Renal cortical epithelial cell (primary cell): ENCODE measurements at places on chromosomes 2 and 18.

DNA sequence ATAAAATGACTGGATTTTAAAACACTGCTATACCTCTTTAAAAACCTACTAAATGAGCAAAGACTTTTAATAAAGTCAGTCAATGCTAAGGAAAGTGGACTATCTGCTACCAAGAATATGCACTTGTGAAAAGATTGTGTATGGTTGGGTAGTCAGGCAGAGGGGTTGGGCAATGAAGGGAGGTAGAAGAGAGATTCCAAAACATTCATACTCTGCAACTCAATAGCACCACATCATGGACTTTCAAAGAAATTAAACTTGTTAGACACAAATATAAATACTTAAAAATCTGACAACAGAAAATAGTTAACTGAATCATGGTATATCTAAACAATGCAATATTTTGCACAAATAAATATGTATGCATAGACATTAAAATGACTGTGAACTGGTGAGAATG, 139.9 kb upstream of the MAPRE2 start:
- DNase-seq = peak; percentile 57

GRCh38 chr2:41598161-41598894, 449.5 kb upstream of the PKDCC start:
- DNase-seq = no peak

DNA sequence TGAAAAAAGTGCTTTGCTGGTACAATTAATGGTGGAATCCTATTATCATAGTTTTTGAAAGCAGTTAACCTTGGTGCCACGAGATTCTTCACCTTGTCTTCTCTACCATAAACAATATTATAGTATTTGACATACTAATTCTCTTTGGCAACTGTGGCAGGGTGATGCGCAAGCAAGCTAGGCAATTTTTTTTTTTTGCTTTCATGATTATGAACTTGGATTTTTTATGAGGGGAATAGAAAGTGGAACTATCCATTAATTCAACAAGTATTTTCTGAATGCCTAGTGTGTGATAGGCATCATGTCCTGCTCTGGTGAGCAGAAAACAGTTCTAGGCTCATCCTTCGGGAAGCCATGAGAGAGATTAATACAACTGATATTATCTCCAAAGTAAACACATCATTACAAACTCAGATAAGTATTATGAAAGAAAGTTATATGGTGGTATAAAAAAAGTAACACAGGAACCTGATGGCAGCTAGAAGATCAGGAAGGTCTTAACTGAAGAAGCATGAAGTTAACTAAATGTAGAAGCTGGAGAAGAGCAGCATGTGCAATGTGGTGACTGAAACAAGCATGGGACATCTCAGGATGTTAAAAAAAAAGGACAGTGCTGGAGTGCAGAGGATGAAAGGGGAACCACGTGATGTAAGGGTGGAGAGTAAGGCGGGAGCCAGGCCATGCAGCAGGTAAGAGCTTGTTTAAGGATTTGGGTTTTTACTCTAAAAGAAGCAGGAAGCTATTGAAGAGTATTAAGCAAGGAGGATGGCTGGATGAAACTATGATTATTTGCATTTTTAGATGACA, 113.7 kb downstream of the ZEB2 start:
- no peak for DNase-seq

GRCh38 chr2:76731157-76731556, 791.0 kb downstream of the LRRTM4 start:
- no peak for DNase-seq

- DNase-seq = no peak
These were observed 126.6 kb downstream of the CNTNAP5 start for GRCh38 chr2:124151691-124152090.

DNA sequence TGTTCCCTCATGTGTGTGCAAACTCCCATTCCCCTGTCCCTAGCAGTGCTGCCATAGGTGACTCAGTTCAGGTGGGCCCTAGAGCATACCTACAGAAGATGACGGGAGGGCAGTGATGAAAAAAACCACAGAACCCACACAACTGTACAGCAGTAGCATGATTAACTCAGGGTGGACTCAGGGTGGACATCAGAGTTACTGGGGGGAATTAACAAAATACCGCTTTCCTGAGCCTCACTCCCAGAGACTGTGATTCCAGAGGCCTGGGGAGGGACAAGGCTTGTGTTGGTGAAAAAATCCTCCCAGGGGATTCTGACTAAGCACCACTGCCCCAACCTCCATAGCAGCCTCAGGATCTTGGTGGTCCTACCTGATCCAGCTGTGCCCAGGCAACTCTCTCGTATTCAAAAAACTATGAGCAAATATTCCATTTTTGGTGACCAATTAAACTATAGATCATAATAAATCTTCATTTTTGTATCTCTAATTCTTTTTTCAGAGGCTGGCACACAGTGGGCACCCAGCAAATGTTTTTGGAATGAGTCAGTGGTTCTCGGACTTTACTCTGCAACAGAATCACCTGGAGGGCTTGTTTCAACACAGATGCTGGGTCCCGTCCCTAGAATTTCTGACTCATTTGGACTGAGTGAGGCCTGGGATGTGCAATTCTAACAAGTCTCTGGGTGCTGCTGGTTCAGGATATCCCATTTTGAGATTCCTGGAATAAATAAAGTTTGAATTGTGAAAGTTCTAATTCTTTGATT, 84.1 kb upstream of the NABP1 start:
- peak; percentile 98 for DNase-seq

GRCh38 chr2:221958224-221958623, 340.6 kb downstream of the PAX3 start:
- peak; percentile 28 for DNase-seq

DNA sequence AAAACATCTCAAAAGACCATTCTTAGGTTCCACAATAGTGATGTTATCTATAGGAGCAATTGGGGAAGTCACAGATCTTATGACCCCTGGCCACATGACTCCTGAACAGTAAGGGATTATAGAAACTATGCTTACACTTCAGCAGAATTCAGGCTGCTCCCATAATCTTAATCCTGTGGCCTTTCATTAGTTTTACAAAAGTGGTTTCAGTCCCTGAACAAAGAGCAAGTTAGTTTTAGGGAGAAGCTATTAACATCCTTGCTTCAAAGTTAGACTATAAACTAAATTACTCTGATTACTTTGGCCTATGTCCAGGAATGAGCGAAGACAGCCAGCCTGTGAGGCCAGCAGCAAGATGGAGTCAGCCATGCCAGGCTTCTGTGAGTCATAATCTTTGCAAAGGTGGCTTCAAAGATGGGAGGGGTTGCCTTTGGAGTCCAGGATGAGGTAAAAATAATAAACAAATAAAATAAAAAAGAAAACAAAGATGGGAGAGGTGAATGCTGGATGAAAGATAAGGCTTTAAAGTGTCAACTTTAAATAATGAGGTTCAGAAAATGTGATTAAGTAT, 168.7 kb upstream of the NDUFV2 start:
- DNase-seq = peak; percentile 54

DNA sequence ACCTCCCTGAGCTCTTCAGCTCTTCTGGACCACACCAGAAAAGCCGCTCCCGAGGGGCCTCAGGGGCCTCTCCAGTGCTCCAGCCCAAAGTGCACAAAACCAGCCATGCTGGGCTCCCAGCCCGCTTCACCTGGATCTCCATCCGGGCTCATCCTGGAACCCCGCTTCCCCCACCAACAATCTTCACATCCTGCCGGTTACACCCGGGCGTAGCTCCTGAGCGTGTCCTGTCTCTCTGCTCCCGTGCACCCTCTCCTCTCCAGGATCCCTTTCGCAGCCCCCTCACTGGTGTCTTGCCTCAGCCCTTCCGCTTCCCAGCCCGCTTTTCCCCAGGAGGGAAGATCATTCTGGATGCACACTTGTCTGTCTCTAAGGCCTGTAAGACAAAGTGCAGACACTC, 123.7 kb upstream of the GLI2 start:
- no peak for DNase-seq

DNA sequence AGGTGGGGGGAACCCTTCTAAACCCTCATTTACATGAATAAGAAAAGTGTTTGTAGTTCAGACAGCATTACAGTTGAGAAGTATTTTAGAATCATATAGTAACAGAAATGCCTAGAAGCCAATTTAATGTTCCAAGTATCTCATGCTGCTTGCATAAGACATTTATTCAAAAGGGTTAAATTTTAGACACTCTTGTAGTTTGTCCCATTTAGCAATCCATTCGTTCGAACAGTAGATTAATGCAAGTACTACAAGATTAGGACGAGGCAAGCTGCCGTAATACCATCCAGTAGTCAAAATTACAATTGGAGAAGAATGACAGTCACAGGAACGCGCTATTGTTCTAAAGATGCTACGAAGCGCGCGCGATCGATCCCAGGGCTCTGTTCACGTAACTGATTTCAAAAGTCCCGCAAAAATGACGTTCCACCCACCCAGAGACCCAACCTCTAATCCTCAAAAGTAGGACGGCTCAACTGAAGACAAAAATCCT, 1.2 kb downstream of the TMEM237 start:
- DNase-seq = no peak

GRCh38 chr2:192700934-192701333, 506.2 kb upstream of the TMEFF2 start:
- no peak for DNase-seq

DNA sequence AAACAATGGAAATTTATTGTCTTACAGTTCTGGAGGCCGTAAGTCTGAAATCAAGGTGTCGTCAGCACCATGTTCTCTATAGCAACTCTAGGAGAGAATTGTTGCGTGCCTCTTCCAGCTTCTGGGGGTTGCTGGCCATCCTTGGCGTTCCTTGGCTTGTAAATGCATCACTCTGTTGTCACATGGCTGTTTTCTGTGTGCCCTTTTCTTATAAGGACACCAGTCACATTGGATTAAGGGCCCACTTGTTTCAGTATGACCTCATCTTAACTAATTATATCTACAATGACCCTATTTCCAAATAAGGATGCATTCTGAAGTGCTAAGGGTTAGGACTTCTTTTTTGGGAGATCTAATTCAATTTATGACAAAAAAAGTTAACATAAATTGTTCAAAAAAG, 1.4 kb upstream of the PLEK start:
- no peak for DNase-seq

DNA sequence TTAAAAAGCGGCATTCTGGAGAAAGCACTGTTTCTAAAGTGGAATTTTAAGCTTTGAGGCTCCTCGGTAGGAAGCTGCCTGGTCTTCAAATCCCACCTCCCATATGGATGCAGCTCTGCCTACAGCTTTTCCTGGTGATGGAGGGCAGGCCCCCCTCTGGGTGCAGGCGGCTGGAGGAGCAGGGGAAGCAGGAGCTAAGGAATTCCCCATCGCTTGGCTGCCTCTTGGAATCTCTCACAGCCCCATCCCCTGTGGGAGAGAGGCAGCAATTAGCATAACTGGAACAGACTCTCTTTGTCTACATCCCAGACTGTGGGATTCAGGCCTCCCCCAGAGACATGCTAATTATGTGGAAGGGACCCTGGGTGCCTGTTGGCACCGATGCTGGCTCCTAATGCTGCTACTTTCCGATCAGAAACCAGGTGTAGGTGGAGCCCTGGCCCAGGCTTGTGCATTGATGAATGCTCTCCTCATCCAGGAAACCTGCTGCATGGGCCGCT, 51.3 kb downstream of the LIPG start:
- DNase-seq = peak; percentile 88

GRCh38 chr2:37364351-37364750, 19.9 kb downstream of the QPCT start:
- DNase-seq = no peak

DNA sequence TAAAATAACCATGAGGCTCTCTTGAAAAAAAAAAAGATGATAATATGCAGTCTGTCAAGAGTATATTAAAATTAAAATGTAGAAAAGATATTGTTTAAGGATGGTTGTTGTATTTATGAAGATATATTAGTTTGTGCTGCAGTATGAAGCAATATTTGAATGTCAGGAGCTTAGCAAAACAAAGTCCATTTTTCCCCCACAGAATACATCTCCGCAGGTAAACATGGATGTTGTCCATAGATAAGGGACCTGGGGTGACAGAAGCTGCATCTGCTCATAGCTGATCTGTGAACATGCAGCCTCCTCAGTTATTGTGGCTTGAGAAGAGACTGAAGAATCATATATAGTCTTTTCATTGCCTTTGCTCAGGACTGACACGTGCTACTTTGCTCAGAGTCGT, 366.1 kb upstream of the MMADHC start:
- no peak for DNase-seq

- peak; percentile 73 for DNase-seq
These were observed 15.4 kb upstream of the MSGN1 start for GRCh38 chr2:17800693-17801458.

DNA sequence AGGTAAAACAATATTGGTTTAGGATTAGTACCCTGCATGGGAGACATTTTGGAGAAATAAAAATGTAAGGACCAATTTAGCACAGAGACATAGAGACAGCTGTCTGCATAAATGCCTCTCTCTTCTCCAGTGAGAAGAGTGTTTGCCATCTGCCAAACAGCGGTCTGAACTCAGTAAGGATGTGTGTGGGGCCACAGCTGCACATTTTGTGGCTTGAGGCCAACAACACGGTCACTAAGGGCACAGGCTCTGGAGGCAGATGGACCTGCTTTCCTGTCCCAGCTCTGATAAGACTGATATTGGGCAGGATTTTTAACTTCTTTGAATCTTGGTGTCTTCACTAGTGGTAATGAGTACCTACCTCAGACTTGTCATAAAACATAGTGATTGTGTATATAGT, 10.2 kb downstream of the ZBTB14 start:
- DNase-seq = no peak

GRCh38 chr2:54691445-54692135, 31.9 kb upstream of the EML6 start:
- DNase-seq = peak; percentile 76

GRCh38 chr2:85956646-85957039, 67.9 kb upstream of the ST3GAL5 start:
- no peak for DNase-seq
